Mammary microvascular endothelial cell (primary cell): ENCODE measurements at places on chromosomes 5 and 9. TPM values are rescaled to one million over a fixed set of nuclear protein-coding genes. Genes with fewer than 3 reads are reported as not detected.

PTTG1 gene
- total RNA-seq = 204 and 249 TPM in 2 replicates

ENTPD2 gene
- not detected in 2 replicates for total RNA-seq

ORM2 gene
- total RNA-seq = not detected in 2 replicates

BICD2 gene
- 43.3 and 44.6 TPM in 2 replicates for total RNA-seq

FAM221B gene
- not detected in 2 replicates for total RNA-seq

NR5A1 gene
- not detected in 2 replicates for total RNA-seq

PRLR gene
- not detected in 2 replicates for total RNA-seq

NAA35 gene
- 12.1 and 14.3 TPM in 2 replicates for total RNA-seq
